Adrenal gland (tissue), 19 donors: ENCODE measurements at places on chromosomes 16 and 17. TPM values are rescaled to one million over a fixed set of nuclear protein-coding genes. Genes with fewer than 3 reads are reported as not detected.
A peak's percentile ranks its signal among the peaks of the same experiment; 100 is the strongest.

Gene MAPT
- 0.72 TPM for total RNA-seq

Gene ADGRG1
- total RNA-seq: 39.6 TPM

Gene MATCAP1
- total RNA-seq: 72.3 TPM

Gene KRT9
- not detected for total RNA-seq

Gene CORO6
- total RNA-seq: 7.3 TPM

Gene OTOP2
- total RNA-seq: not detected

Gene ZG16
- not detected for total RNA-seq

Gene SSH2
- total RNA-seq: 23.5 TPM

Gene C16orf92
- not detected for total RNA-seq

Gene ABCC6
- 3.0 TPM for total RNA-seq

Gene TPPP3
- 7.5 TPM for total RNA-seq

Gene PKMYT1
- total RNA-seq: 1.4 TPM

- DNase-seq: no peak
- H3K4me1 ChIP-seq: no peaks in the 10 kb centered on the region
- no peaks in the 10 kb centered on the region for H3K27me3 ChIP-seq
- H3K27ac ChIP-seq: no peak overlapping the region
- no peaks in the 10 kb centered on the region for H3K36me3 ChIP-seq
Measured at GRCh38 chr16:23369416-23369815, 67.3 kb downstream of the SCNN1B start.

DNA sequence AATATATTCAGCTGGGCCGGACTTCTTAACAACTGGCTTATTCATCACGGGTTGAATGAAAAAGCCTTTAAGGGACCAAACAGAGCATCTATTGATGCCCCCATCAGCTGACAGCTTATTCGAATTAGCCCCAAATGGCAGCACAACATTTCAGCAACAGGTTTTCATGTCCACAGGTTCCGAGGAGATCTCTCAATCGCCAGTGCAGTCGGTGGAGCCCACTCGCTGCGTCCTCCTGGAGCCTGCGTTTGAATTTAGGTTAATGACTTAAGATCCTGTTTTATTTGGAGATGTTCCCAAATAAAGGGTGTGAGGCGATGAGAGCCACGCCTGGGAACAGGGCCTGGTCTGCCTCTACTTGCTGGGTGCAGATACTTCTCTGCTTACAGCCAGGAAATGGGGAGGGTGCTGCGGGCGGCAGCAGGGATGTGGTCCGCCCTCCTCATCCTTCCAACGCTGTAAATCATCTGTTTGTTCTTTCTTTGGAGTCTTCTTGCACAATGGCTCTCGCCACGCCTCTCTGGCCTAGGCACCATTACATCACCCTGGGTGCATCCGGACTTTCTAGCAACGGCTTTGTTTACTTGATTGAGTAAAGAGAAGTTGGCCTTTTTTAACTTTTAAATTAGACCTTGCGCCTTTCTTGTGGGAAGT, 22.6 kb downstream of the NDE1 start:
- no peak overlapping the region for H3K4me3 ChIP-seq
- peak overlapping the region; percentile 49 for H3K27ac ChIP-seq
- H3K4me1 ChIP-seq: peaks cover 6% of the 10 kb centered on the region
- peaks cover 15% of the 10 kb centered on the region for H3K36me3 ChIP-seq
- no peaks in the 10 kb centered on the region for H3K27me3 ChIP-seq

GRCh38 chr17:61073799-61074513, 325.7 kb upstream of the TBX2 start:
- H3K27ac ChIP-seq: no peak overlapping the region
- H3K27me3 ChIP-seq: no peaks in the 10 kb centered on the region
- H3K4me1 ChIP-seq: no peaks in the 10 kb centered on the region
- H3K4me3 ChIP-seq: no peak overlapping the region
- DNase-seq: no peak

GRCh38 chr17:77312061-77312701, 171.4 kb downstream of the SEC14L1 start:
- H3K36me3 ChIP-seq: no peaks in the 10 kb centered on the region
- no peaks in the 10 kb centered on the region for H3K27me3 ChIP-seq
- no peak overlapping the region for H3K4me3 ChIP-seq
- peak overlapping the region; percentile 63 for H3K27ac ChIP-seq
- DNase-seq: peak; percentile 83

DNA sequence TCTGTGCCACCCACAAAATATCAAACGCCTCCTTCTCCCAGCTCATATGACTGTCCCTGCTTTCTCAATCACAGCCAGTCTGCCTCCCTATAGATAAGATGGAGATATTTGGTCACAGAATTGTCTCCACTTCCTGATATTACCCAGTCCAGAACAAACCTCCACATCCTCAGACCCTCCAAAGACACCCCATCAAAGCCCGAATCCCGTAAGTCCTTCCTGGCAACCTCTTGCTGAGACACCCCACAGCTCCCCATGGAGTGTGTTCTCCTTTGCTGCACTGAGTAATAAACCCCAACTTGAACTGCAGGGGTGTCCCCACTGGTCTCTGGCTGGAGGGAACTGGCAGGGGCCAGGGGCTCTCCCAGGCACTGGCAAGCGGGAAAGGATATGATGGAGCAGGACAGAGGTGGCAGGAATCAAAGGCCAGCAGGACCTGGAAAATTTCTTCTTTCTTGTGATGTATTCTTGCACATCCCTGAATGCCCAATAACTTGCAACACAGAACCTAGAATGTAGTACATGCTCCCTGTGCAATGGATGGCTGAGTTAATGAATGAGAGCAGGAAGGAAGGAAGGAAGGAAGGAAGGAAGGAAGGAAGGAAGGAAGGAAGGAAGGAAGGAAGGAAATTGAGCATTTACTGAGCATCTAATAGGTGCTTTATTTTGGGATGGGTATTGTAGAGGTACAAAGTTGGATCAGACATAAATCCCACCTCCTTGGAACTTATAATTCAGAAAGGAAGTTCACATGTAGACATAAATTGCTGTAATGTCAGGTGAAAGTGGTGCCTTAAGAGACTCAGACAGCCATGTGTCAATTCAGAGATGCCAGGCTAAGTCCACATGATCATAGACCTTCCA, 13.9 kb downstream of the TMEM114 start:
- H3K27me3 ChIP-seq: peaks cover 4% of the 10 kb centered on the region
- no peaks in the 10 kb centered on the region for H3K4me1 ChIP-seq
- H3K36me3 ChIP-seq: no peaks in the 10 kb centered on the region
- no peak for DNase-seq
- H3K4me3 ChIP-seq: no peak overlapping the region
- no peak overlapping the region for H3K27ac ChIP-seq

DNA sequence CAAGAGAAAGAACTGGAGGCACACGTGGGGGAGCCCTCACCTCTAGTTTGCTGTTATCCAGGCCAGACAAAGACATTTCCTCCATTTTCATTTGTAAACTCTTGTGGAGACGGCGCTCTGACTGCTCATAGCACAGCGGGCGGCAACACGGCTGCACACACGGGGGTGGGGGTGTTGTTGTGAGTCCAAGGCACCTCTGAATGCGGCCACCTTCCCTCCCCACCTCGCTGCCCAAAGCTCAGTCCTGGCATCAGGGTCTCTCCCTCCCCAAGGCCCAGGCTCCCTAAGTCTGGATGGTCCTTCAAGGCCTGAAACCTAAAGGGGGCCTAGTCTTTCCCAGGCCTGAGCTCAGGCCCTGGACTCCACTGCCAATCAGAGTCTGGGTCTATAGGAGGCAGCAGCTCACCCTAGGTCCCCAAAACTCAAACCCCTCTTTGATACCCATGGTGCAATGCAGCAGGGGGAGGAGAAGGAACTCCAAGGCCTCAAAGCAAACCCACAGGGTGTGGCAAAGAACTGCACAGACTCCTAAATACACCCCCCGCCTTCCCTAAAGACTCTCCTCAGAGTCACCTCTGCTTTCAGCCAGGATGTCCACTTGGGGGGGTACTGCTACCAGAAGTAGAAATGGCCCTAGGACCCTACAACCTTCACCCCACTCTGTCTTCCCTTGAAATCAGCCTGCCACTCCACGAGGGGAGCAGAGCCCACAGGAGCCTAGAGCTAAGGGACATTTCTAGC, 1.5 kb downstream of the ATXN7L3 start:
- H3K27me3 ChIP-seq: no peaks in the 10 kb centered on the region
- H3K27ac ChIP-seq: peak overlapping the region; percentile 89
- H3K4me1 ChIP-seq: peaks cover 19% of the 10 kb centered on the region
- no peak for DNase-seq
- H3K4me3 ChIP-seq: peak overlapping the region; percentile 60

DNA sequence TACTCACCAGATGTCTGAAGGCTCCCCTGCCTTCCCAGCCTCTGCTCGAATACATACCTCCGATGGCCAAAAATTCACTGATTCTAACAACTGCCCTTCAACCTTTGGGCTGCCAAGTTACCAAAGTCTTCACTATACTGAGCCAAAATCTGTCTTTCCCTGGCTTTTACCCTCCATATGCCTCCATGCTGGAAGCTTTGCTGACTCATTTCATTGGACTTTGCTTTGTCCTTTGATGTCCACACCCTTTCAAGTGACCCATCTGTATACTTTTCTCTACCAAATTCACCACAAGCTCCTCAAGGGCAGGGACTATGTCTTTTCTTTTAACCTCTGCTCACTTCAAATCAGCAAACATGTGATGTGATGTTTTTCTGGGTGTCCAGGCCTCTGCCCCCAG, 21.0 kb upstream of the MTMR4 start:
- no peaks in the 10 kb centered on the region for H3K36me3 ChIP-seq
- H3K27ac ChIP-seq: peak overlapping the region; percentile 92
- H3K4me3 ChIP-seq: no peak overlapping the region
- H3K27me3 ChIP-seq: no peaks in the 10 kb centered on the region

DNA sequence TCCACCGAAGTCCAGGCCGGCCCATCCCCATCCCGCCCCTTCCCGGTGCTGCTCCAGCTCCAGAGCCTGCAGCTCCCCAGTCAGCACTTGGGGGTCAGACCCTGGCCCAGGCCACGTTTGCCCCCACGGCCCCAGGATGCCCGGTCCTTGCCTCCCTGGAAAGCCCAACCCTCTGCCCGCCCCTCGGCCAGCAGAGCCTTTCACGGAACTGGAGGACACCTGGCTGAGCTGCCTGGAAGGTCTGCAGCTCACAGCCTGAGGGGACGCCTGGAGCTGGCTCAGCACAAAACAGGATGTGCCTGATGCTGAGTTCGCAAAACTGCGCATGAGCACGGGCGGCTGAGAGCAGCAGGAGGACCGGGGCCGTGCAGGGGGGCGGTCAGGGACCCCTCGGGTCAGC, 29.7 kb upstream of the SSTR5 start:
- no peak overlapping the region for H3K4me3 ChIP-seq
- H3K27me3 ChIP-seq: peaks cover 38% of the 10 kb centered on the region
- DNase-seq: no peak
- H3K4me1 ChIP-seq: no peaks in the 10 kb centered on the region

GRCh38 chr17:79331492-79331891, 256.9 kb downstream of the ENGASE start:
- H3K4me1 ChIP-seq: no peaks in the 10 kb centered on the region
- H3K36me3 ChIP-seq: no peaks in the 10 kb centered on the region
- DNase-seq: no peak
- peaks cover 3% of the 10 kb centered on the region for H3K27me3 ChIP-seq
- no peak overlapping the region for H3K4me3 ChIP-seq
- no peak overlapping the region for H3K27ac ChIP-seq

DNA sequence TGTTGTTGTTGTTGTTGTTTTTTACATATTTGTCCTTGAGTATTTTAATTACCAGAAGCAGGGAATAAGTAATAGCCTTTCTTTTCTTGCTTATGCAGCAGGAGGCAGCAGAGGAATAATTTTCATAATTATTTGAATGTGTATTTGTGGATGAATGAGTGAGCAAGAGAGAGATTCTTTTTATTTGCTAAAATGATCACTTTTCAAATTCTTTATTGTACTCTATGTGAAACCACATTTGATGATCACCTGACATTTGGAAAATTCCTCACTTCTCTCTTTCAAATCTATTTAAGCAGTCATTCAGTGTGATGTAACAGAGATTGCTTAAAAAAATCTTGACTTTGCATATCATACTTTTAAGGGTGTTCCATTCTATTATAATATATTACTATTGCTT, 223.6 kb downstream of the BCAS3 start:
- DNase-seq: no peak
- no peaks in the 10 kb centered on the region for H3K36me3 ChIP-seq
- no peak overlapping the region for H3K27ac ChIP-seq
- no peaks in the 10 kb centered on the region for H3K27me3 ChIP-seq

- DNase-seq: no peak
- no peak overlapping the region for H3K4me3 ChIP-seq
- H3K4me1 ChIP-seq: no peaks in the 10 kb centered on the region
- peaks cover 10% of the 10 kb centered on the region for H3K27me3 ChIP-seq
- no peak overlapping the region for H3K27ac ChIP-seq
Measured at GRCh38 chr16:86355531-86355930, 154.8 kb upstream of the FOXF1 start.

DNA sequence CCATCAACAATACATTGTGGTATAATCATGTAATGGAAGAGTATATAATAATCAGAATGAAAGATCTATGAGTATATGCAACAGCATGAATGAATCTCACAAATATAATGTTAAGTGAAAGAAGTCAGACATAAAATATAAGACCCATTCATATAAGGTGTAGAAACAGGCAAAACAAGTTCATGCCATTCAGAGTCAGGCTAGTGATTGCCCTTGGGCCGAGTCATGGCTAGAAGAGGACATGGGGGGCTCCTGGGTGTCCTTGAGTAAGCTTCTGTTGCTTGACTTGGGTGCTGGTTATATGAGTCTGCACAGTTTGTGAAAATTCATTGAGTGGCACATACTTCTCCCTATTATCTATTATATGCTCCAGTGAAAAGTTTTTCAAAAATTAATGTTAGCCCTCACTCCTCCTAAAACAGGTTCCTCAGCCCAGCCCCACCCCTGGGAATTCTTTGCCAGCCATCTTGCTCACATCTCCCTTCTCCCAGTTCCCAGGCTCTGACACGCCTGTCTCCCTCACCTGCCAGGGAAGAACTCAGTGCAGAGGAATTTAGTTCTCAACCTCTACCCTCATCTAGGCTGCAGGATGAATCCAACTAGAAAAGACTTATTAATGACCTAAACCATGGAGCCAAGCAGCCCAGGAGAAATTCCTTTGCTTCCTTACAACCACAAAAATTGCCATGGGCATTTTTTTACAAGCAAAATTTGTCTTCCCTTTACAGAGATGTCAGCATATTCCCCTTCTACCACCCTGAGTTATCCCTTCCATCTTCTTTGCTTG, 52.4 kb upstream of the NFAT5 start:
- DNase-seq: no peak
- H3K27me3 ChIP-seq: no peaks in the 10 kb centered on the region
- H3K36me3 ChIP-seq: no peaks in the 10 kb centered on the region
- no peaks in the 10 kb centered on the region for H3K4me1 ChIP-seq
- H3K4me3 ChIP-seq: no peak overlapping the region
- no peak overlapping the region for H3K27ac ChIP-seq

GRCh38 chr17:21061158-21061835, 18.5 kb upstream of the USP22 start:
- H3K36me3 ChIP-seq: no peaks in the 10 kb centered on the region
- no peak overlapping the region for H3K27ac ChIP-seq
- no peak overlapping the region for H3K4me3 ChIP-seq
- H3K4me1 ChIP-seq: no peaks in the 10 kb centered on the region

DNA sequence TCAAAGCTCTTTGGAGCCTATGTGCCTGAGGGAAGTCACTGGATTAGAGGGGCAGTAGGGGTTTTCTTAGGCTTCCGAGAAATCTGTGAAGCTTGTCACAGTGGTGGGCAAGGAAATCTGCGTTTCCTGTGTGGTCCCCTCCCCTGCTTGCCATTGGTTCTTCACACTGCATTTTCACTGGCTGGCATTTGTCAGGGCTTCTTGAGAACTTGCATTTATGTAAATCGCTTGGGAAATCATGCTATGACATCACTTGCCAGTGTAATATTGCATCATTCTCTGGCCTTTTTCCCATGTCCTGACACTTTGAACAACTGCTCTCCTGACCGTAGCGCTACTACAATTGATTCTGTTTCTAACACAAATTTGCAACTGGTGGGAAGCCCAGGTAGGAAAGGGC, 1.8 kb downstream of the CACNG3 start:
- DNase-seq: no peak
- peaks cover 14% of the 10 kb centered on the region for H3K27me3 ChIP-seq
- no peak overlapping the region for H3K4me3 ChIP-seq
- H3K36me3 ChIP-seq: no peaks in the 10 kb centered on the region
